ENCODE measurements at places on chromosomes 12 and 14. TPM values are rescaled to one million over a fixed set of nuclear protein-coding genes. Genes with fewer than 3 reads are reported as not detected.

EMC9 gene
- total RNA-seq = 8.5 TPM

KRT7 gene
- total RNA-seq = 1,019 TPM

STK38L gene
- 63.7 TPM for total RNA-seq

DPY19L2 gene
- total RNA-seq = 0.29 TPM

TESPA1 gene
- total RNA-seq = not detected

A2M gene
- 37.6 TPM for total RNA-seq

SLC7A8 gene
- 0.33 TPM for total RNA-seq

SPTLC2 gene
- 78.3 TPM for total RNA-seq

NELL2 gene
- total RNA-seq = not detected

MMP17 gene
- total RNA-seq = 7.2 TPM

KRT4 gene
- total RNA-seq = not detected

ARMH4 gene
- total RNA-seq = 1.3 TPM

OTOGL gene
- 1.5 TPM for total RNA-seq

TC2N gene
- not detected for total RNA-seq

GPRC5A gene
- total RNA-seq = 5.0 TPM

GSG1 gene
- total RNA-seq = not detected

ESRRB gene
- total RNA-seq = not detected

TCL1A gene
- total RNA-seq = not detected

PLEKHG3 gene
- total RNA-seq = 3.6 TPM

DENND5B gene
- 16.5 TPM for total RNA-seq

EPS8 gene
- 34.3 TPM for total RNA-seq

INHBE gene
- not detected for total RNA-seq

BEGAIN gene
- 0.10 TPM for total RNA-seq

BMP4 gene
- total RNA-seq = 103 TPM

MYF5 gene
- not detected for total RNA-seq

CD9 gene
- total RNA-seq = 824 TPM

GLI1 gene
- total RNA-seq = not detected

MYBPC1 gene
- total RNA-seq = not detected

PRPH gene
- not detected for total RNA-seq

MRPL51 gene
- total RNA-seq = 92.2 TPM

PTGDR gene
- not detected for total RNA-seq

C3AR1 gene
- 0.65 TPM for total RNA-seq

CLEC2A gene
- total RNA-seq = not detected

PPM1H gene
- 4.3 TPM for total RNA-seq

FOXG1 gene
- not detected for total RNA-seq

TMEM119 gene
- total RNA-seq = under 0.01 TPM

All from vein endothelial cell (primary cell).